Activated CD8-positive, alpha-beta memory T cell treated with anti-CD3 and anti-CD28 coated beads, Interleukin-2, amount 50 U/mL, for 48 hours (primary cell): ENCODE measurements at places on chromosomes 3 and 15.

- peak; percentile 53 for DNase-seq
These were observed 516.1 kb downstream of the MECOM start for GRCh38 chr3:169147238-169148008.

DNA sequence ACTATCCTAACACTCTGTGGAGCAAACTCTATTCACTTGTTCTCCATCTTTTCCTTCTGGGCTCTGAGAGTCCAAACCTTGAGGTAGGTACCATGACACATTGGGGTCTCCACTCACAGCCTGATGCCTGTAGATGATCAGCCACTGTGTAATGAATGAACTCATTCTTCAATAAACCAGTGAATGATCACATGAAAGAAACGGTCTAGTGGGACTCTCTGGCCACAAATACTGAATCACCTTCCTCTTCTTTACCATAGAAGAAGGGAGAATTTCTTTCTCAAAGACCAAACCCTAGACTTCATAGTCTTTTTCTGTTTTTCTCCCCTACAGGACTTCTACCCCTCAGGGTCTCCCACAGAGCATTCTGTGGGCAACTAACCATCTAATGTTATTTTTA is 20.5 kb upstream of the ABHD2 start:
- DNase-seq = no peak

GRCh38 chr3:131812433-131812832 is 222.4 kb downstream of the CPNE4 start:
- DNase-seq = no peak

GRCh38 chr3:45187694-45188141 is 38.4 kb downstream of the TMEM158 start:
- no peak for DNase-seq

- no peak for DNase-seq
These were observed 620.7 kb upstream of the ALCAM start for GRCh38 chr3:104746056-104746455.

- no peak for DNase-seq
These were observed 1.3 kb upstream of the ZIC4 start for GRCh38 chr3:147407498-147408187.

- DNase-seq = no peak
These were observed 59.7 kb upstream of the MBNL1 start for GRCh38 chr3:152209060-152209459.

GRCh38 chr3:131541288-131541687 is 38.5 kb upstream of the MRPL3 start:
- no peak for DNase-seq

DNA sequence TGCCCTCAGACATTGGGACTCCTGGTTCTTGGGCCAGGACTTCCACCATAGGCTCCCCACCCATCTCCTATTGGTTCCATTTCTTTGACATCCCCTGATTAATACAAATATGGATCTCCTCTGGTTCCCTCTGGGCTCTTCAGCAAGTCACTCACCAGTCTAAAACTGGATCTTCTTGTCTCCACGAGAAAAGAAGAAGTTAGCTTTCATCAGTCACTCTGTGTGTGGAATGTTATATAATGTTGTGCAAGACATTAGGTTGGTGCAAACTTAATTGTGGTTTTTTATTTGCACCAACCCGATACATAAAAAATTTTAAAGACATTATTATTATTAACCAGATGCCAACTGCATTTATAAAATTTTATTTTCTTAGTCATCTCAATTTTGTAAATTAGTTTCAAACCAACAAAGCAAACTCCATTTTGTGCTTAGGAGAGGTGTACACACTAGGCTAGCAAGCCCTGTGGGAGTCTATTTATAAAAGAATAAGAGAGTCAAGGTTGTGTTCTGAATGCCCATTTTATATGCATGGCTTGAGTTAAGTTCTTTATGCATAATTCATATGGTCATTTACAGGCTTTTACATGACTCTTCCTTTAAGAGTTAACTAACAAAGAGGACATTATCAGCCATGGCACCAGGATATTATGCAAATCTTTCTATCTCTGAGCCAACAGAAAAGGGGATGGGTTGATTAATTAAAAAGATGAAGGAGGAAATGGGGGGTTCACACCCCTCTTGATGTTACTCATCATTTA is 35.1 kb upstream of the IL12A start:
- no peak for DNase-seq

DNA sequence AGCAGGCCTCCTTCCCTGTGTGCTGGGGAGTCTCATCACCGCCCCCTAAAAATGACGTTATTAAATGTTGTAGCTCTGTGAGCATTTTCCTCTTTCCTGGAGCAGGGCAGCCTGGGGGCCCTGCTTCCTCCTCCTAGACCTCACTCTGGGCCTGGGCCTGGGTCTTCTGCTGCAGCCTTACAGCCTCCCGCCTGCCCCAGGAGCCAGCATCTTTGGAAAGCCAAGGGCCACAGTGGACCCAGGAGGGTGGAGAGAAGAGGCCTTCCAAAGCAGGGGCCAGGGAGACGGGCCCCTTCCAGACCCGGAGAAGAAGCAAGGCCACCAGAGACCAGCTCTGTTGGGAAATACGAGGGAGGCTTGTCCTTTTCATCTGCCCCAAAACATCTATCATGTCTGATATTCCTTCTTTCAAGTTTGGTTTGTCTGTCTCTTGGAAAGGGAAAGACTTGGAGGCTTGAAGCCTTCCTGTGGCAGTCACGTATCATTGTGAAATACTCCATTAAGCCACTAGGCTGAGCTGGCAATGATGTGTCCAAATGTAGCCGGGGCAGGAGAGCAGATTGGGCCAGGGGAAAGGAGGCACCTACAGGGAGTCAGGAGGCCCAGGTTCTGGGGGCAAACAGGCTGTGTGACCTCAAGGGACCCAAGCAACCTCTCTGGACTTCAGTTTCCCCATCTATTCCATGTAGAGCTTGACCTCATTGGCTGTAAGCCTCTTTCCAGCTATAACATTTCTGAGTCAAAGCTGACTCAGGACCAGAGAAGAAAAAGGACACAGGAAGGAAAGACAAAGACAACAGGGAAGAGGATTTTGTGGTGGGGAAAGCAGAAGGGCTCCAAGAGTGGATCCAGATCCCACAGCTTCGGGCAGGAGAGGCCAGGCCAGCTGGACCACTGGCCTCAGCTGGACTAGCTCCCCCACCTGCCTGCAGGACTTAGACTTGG is 31.1 kb downstream of the CYP11A1 start:
- DNase-seq = no peak

- no peak for DNase-seq
These were observed 13.5 kb upstream of the DAZL start for GRCh38 chr3:16618721-16619120.

GRCh38 chr3:190558316-190558715 is 44.4 kb downstream of the IL1RAP start:
- DNase-seq = no peak

- DNase-seq = no peak
These were observed 3.1 kb upstream of the POLR2M start for GRCh38 chr15:57703387-57703786.

- no peak for DNase-seq
These were observed 163.1 kb downstream of the ROBO1 start for GRCh38 chr3:79604681-79605080.

DNA sequence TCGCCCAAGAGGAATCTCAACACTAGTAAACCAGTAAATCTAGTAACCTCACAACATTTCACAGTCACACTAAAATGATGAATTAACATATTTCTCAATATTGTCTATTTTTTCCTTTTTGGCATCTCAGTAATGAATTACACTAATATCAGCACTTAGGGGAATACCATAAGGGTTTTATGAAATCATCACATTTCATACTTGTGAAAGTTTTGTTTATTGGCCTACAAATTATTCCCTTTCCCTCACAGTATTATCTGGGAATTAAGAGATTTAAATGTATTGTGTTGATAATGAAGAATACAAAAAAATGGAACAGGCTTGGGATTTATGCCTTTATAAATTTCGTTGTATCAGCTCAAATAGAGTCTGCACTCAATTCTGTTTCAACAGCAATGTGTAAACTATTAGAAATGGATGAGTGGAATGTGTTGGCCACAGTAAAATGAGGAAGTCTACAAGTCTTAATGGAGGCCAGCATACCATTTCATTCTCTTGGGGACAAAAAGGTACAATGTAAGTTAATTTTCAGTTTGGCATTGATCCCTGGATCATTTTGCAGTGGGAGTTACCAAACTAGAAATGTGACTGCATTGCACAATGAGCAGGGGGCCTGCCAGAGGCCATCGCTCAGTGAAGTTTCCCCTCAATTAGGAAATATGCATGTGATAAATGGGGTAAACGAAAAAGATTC is 195.4 kb downstream of the FMN1 start:
- no peak for DNase-seq

DNA sequence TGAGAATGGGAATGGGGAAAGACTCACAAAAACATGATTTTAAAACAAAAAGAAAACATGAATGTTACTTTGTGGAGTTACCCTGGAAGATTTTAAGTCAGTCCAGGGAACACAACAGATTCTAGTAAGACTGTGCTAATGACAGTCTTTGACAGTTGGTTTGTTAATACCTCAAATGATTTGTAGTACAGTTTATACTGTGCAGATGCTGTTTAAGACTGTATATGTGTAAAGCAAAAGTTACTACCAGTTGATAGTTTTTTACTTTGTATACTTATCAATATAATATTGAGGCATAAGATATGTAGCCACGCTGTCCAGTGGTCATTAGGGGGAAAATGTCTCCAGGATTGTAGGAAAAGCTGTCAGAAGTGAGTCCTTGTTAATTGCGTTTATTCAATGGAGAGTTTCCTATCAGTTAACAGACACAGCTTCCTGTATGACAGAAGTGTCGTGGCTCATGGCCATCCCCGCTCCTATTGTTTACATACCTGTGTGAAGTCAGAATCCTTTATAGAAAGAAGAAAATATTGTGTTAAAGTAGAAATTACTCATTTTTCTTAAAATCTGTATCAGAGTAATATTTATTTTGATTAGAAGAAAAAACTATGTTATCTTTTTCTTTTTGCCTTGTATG is 36.0 kb downstream of the NKIRAS1 start:
- no peak for DNase-seq

GRCh38 chr3:59320080-59320479 is 270.3 kb upstream of the CFAP20DC start:
- no peak for DNase-seq

DNA sequence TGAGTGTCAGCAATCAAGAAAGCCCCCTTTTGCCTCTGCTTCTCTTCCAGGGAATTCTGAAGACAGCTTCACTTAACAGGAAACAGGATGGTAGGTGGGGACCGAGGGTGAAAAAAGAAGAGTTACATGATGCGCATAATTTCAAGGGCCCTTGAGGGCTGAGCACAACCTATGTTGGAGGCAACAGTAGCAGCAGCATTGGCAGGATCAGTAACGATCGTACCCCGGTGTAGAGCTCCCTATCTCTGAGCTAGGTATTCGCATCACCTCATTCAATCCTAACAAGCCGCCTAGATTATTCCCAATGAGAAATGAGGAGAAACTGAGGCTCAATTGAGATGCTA is 432 bp upstream of the RAD54L2 start:
- DNase-seq = peak; percentile 59

GRCh38 chr3:194003114-194004057 is 132.6 kb upstream of the HES1 start:
- peak; percentile 65 for DNase-seq

- no peak for DNase-seq
These were observed 404.2 kb upstream of the IL12A start for GRCh38 chr3:159584421-159584820.

DNA sequence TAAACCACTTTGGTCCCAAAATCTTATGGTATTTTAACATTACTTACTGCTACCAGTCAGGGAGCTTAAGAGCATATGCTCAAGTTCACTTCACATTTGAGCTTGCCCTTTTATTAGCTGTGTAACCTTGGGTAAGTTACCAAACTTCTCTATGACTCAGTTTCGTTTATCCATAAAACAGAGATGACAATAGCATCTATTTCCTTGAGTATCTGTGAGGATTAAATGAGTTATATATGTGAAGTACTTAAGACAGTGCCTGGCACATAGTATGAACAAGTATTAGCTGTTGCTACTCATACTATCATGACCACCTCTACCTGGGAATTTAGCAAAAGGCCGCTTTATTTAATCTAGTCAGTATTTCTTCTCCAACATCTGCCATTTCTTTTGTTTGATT is 5.9 kb downstream of the ATOSA start:
- no peak for DNase-seq

DNA sequence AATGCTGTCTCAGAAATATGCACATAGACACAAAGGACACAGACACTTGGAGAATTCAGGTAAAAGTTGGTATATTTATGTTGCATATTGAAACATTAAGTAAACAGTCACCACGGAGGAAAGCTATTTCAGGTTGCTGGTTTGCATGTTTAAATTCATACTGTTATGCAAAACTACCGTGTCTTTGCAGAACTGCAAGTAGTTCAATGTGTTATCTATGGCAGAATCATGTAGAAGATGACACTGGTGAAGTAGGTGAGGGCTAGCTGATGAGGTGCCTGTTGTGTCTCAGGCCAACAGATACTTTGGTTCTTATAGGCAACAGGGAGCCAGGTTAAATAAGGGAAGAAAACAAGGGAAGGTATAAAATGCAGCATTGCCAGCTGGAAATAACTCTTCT is 511.3 kb downstream of the DIPK2A start:
- no peak for DNase-seq

DNA sequence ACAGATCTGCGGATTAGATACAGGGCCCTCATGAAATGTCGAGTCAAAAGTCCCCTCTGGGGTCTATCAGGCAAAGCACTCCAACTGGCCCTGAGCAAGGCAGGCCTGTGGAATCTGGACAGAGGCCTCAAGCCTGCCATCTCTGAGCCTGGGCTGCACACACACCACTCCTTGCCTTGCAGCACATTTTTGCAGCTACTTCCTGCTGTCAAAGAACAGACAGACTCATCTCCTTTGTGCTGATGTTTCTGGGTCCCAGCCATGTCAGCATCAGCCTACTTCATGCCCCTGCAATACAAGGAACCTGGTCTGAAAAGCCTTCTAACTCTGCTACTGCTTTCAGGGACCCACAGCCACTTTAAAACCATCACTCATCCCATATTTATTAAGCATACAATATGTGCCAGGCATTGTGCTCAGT is 60.6 kb upstream of the IL12A start:
- no peak for DNase-seq

GRCh38 chr3:15536856-15537255 is 15.3 kb upstream of the COLQ start:
- no peak for DNase-seq

DNA sequence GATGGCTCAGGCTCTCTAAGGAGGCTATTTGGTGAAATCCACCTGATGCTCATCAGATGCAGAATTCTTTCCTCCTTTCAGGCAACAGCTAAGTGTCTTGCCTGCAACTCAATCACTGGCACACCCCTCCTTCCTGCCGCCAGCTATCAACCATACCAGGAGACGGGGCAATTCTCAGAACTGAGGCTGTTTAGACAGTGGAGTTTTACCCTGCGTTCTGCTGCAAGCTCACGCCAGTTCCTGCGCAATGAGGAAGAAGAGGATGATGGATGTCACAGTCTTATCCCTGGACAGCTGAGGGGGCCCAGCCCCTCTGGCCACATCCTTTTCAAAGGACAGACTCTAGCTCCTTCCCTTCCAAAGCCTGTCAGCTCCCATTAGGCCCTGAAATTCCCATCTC is 7.0 kb upstream of the MANF start:
- DNase-seq = no peak

DNA sequence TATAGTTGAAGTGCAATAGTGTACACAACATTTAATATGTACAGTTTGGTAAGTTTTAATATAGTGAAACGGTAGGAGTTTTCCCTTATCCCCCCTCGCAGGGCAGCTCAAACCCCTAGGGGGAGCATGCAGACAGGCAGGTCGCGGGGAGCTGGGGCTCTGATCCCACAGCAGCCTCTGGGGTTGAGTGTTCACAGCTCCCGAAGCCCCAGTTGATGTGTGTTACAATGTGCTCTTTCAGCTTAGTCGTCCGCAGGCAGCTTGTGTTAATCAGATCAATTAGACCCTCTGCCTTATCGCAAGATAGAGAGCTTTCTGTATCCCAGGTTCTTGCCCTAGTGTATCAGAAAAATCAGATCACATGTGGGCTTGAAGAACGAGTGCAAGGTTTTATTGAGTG is 143.1 kb upstream of the CHRNA7 start:
- DNase-seq = no peak
